Posterior cingulate gyrus (tissue), 11 donors: ENCODE measurements at places on chromosomes 5 and 9.

- no peak for DNase-seq
Measured at GRCh38 chr9:110142868-110143481, 65.0 kb downstream of the C9orf152 start.

- no peak for DNase-seq
Measured at GRCh38 chr5:68533051-68533450, 317.5 kb downstream of the PIK3R1 start.

DNA sequence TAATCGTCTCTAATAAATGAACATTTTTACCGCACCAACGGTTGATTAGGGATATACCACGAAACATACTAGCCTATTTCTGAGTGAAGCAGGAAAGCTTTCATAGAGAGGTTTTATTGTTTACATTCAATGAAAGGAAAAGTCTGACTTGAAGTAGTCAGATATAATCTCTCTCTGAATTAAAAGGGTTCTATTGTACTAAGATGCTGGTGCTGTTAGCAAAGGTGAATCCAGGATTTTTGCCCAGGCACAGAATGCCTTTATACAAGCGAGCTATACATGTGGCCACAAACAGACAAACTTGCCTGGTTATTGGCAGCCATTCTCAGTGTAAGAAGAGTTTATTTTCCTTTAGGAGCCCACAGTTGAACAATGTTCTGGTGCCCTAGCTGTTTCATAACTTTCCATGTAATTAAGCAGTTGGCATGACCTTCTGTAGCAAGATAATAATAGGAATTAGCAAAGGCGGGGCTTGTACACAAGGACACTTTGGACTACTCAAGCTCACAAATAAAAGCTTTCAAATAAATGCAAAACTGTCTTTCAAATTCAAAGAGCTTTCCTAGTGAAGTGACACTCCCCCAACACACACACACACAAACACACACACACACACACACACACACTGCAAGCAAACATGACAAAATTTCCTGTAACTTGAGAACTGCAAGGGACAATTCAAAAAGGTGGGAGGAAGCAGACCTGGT, 198.7 kb upstream of the MAP3K1 start:
- no peak for DNase-seq

- DNase-seq, result no peak
Measured at GRCh38 chr9:128499920-128500319, 4.6 kb upstream of the GLE1 start.

DNA sequence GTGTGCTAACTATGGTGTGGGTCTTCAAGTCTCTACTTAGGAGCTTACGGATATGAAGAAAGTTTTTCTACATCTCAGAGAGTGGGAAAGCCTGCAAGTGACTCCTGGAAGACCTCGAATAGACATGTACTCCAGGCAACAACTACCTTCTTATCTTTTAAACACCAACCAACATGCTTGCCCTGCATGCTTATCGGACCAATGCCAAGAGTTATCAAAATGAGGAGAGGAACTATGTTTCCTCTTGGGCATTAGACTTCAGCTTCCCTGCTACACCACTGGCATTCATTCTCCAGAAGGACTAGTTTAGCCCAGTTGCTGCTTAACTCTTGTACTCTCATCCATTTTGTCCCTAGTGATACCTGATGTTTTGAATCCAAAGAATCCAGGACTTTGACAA, 74.7 kb upstream of the MAN2A1 start:
- DNase-seq, result no peak

GRCh38 chr5:175683921-175684320, 26.1 kb downstream of the HRH2 start:
- DNase-seq, result no peak

- DNase-seq, result no peak
Measured at GRCh38 chr5:125484272-125484741, 737.9 kb upstream of the ZNF608 start.
